ENCODE measurements at places on chromosomes 4 and X. TPM values are rescaled to one million over a fixed set of nuclear protein-coding genes. Genes with fewer than 3 reads are reported as not detected.

- peak; percentile 86 for DNase-seq
Observed at GRCh38 chr4:102578819-102579218, 77.7 kb downstream of the NFKB1 start.

DNA sequence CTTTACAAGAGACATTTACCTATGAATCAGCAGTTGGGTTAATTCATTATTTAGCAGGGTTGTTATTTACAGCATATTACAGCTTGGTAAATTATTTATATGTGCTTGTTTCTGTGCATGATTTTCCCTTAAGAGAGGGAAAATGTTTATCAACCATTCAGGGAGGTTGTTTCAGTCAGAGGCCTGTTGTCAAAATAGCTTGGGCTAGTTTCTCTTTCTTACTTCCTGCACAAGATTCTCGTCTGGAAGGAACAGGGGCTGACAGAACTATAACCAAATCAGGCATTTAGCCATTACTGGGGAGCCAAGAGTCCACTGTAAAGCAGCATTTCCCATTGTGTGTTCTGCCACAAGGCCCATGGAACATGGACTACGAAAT lies 135.8 kb downstream of the HS6ST2 start:
- no peak for DNase-seq

Gene SMARCA1
- 101 TPM for total RNA-seq

GRCh38 chr4:137530176-137530575 lies 2.1 kb downstream of the PCDH18 start:
- DNase-seq, result no peak

DNA sequence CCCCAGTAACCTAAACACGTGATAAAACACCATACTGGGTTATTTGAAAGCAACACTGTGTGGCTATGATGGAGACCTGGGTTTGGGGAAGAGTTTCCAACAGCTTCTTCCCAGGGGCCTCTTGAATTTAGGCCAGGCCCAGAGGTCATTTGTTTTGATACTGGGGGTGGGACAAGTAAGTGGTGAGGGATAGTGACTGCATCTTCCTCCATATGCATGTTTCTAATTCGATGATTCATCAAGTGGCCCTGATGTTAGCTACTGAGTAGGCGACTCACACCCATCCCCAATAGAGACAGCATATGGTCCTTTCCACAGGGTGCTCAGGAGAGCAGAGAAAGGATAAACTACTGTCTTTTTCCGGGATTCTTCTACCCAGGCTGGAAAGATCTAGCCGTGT lies 2.7 kb downstream of the NDP start:
- no peak for DNase-seq

- DNase-seq, result no peak
Observed at GRCh38 chr4:100869276-100869675, 351.5 kb upstream of the EMCN start.

DNA sequence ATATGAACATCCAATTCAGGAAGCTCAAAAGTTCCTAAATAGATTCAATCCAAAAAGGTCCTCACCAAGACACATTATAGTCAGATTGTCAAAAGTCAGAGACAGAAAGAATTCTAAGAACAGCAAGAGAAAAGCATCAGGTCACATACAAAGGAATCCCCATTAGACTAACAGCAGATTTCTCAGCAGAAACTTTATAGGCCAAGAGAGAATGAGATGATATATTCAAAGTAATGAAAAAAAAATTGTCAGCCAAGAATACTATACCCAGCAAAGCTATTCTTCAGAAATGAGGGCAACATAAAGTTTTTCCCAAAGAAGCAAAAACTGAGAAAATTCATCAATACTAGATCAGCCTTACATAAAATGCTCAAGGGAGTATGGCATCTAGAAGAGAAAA lies 106.6 kb upstream of the SH3RF1 start:
- no peak for DNase-seq

DNA sequence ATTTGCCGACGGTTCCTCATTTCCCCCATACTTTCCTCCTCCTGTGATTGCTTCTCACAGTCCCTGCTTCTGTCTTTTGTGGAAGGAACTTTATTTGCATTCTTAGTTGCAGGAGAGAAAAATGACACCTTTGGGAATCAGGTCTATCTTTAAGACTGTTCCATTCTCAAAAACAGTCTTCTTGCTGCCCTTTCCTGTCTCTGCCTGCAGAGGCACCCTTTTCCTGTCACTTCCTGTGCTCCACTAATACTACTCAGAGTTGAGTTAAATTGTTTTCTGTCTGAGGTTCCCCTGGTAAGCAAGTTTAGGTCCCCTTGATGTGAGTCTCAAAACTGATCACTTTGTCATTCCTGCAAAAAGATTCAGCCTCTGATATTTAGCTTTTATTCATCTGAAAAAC lies 208.8 kb upstream of the CLNK start:
- peak; percentile 32 for DNase-seq

DNA sequence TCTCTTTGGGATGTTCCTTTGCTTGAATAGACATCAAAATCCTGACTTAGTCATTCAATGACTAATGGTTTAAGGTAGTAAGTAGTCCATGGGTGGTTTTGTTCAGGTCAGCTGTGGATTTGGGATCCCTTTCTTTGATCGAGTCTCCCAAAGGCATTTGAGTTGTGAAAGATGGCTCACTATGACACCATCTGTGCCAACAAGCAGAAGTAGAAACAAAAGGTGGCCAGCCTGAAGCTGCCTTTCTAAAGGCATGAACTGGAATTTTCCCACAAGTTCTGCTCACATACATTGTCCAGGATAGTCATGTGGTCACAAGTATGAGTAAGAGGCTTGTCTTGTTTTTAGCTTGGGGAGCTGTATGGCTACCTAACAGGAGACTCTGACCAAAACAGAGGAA lies 129.9 kb downstream of the CCNG2 start:
- DNase-seq, result no peak

DNA sequence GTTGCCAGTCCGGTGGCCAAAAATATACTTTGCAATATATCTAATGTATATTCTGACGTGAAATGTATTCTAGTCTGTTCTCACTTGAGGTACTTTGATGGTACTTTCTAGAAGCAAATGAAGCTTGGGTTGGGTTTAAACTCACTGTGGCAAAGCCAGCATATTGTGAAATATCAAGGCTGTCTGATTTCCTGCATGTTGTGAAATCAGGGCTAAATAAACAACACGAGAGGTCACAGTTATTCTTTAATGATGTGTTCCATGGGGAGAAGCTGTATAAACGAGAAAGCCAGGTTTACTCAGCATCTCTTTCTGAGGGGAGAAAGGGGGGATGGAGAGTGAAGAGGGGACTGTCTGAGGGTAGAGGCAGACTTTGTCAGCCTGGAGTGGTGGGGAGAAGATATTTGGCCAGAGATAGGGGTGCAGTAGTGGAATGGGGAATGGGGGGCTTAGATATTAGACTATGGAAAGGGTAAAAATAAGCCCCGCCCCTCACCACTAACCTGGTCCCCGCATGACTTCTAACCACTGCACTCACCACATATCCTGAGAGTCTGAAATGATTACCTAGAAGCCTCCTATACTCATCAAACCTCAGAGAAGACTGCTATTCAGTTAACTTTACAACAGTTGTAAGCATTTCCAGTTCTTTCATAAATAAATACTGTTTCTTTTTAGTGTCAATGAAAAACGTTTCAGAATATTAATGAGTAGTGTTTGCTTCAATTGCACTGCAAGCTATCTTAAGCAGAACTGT lies 5.9 kb upstream of the SCARB2 start:
- no peak for DNase-seq

DNA sequence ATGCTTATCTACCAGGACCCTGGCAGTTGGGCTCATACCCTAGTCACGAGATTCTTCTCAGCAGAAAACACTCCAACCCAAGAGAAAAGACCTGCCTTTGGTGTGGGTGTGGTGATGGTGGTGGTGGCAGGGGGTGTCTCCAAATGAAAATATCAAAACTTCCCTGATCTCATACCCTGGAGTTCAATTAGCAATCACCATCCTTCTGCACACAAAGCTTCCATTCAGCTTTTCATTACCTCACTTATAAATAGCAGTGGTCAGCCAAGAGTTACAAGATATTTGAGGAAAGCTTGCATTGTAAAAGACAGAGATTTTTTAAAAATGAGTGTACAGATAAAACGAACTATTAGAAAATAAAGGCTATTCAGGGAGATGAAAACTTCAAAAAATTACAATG lies 580.8 kb upstream of the MAGEB2 start:
- no peak for DNase-seq

Gene EOLA2
- total RNA-seq, result 38.9 TPM

Gene NAA10
- 103 TPM for total RNA-seq

DNA sequence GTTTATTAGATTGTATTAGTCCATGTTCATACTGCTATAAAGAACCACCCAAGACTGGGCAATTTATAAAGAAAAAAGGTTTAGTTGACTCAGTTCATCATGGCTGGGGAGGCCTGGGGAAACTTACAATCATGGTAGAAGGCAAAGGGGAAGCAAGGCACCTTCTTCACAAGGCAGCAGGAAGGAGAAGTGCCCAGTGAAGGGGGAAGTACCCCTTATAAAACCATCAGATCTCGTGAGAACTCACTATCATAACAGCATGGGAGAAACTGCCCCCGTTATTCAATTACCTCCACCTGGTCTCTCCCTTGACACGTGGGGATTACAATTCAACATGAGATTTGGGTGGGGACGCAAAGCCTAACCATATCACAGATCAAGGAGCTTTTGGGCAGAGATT lies 8.1 kb upstream of the HSD17B13 start:
- no peak for DNase-seq

GRCh38 chrX:129719268-129719667 lies 19.5 kb upstream of the XPNPEP2 start:
- DNase-seq, result no peak

DNA sequence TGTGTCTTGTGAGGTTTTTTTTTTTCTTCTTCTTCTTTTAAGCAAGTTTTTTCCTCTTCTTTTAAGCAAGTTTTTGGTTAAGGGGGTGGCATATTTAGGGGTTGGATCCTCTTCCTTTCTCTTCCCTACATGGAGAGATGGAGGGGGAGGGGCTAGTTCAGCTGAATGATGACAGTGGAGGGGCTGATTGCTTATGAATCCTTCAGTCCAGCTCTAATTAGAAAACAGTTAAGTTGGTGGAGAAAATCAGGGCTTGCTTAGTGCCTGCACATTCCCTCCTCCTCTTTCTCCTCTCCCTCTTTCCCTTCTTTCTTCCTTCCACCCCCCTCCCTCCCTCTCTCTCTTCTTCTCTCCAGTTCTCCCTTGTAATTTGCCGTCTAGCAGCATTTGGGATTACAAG lies 4.4 kb upstream of the HAND2 start:
- DNase-seq, result no peak
